ENCODE measurements at places on chromosomes 11 and 22.

DNA sequence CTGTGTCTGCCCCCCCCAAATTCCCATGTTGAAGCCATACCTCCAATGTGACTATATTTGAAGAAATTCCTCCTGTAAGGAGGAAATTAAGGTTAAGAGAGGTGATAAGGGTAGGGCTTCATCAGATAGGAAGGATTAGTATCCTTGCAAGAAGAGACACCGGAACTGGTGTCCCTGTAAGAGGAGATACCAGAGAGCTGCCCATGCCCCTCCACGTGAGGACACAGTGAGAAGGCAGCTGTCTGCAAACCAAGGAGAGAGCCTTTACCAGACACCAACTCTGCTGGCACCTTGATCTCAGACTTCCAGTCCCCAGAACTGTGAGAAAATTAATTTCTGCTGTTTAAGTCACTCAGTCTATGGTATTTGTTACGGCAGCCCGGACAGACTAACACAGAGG is 109.3 kb downstream of the ARFGAP2 start:
- DNase-seq = no peak

GRCh38 chr22:37802310-37803194 is 5.2 kb upstream of the GCAT start:
- no peak for DNase-seq

GRCh38 chr11:126890561-126890960 is 110.0 kb downstream of the KIRREL3 start:
- no peak for DNase-seq

- DNase-seq = peak; percentile 7
Measured at GRCh38 chr11:68962527-68963250, 18.1 kb downstream of the MRGPRD start.

GRCh38 chr11:12282676-12283075 is 94.7 kb upstream of the PARVA start:
- DNase-seq = no peak

GRCh38 chr11:19110295-19110694 is 6.7 kb upstream of the ZDHHC13 start:
- DNase-seq = no peak

DNA sequence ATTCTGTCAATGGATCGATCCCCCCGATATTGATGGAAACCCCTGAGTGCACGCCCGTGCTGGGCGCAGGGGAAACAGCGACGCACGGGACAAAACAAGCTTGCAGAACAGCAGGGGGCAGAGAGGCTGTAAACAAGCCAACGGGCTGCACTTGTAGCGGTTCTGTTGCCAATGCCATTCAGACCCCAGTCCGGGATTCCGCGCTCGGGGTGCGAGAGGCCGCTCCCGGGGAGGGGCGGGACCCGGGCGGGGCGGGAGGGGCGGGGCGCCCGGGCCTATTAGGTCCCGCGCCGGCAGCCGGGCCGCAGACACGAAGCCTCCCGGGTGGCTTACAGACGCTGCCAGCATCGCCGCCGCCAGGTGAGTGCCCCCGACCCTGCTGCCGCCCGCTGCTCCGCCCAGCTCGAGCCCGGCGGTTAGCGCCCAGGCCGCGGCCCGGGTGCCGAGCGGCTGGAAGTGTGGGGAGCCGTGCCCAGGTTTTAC is at the start of gene BIK:
TSS of gene BIK (plus strand) at position 307 of the 483 bp plus-strand sequence. CDS start 13,273 bp downstream, outside the sequence.
- no peak for DNase-seq

- DNase-seq = no peak
Measured at GRCh38 chr11:121996574-121996973, 119.4 kb downstream of the BLID start.

DNA sequence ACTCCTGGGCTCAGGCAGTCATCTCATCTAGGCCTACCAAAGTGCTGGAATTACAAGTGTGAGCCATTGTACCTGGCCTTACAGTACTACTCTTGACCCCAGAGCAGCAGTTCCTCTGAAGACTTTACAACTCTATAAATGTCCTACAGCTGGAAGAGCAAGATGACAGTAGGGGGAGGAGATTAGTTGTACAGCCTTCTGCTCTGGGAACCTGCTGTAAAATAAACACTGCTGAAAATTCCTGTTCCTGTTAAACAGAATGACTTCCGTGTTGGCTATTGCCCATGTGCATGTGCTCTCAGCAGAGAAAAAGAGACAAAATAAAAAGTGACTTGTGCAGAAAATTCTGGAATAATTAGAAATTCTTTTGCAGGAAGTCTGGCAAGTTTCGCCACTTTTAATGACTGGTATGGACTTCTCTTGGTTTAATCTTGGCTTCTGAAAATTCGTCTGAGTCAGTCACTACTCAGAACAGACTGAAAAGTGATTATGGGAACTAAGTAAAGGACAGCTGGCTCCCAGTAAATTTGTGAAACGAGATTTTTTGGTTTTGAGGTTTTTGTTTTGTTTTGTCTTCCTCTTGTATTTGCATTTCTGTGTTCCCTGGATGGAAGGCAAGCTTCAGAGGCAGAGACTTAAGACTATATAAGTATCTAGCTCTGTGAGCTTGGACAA is 955.7 kb downstream of the DLG2 start:
- no peak for DNase-seq

DNA sequence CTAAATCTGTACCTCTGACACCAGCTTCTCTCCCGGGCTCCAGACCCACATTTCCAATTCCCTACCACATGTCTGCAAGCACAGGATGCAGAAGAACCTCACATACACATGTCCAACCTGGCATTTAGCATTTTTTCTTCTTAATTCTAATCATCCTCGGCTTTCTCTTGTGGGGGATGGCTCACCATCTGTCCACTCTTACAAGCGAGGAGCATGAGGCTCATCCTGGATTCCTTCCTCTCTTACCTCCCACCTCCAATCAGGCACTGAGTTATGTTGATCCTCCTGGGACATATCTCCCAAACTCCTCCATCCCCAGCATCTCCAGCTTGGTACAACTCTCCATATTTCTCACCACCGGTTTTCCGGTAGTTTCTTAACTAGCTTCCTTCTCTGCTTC is 149.8 kb upstream of the LARGE1 start:
- DNase-seq = no peak

- no peak for DNase-seq
Measured at GRCh38 chr11:79089601-79090000, 351.2 kb downstream of the TENM4 start.

GRCh38 chr11:33257897-33258630 is 883 bp downstream of the HIPK3 start:
- DNase-seq = peak; percentile 27

- DNase-seq = peak; percentile 48
Measured at GRCh38 chr11:64000026-64000739, 13.9 kb downstream of the OTUB1 start.

- no peak for DNase-seq
Measured at GRCh38 chr22:19818324-19819207, 36.1 kb downstream of the GNB1L start.

DNA sequence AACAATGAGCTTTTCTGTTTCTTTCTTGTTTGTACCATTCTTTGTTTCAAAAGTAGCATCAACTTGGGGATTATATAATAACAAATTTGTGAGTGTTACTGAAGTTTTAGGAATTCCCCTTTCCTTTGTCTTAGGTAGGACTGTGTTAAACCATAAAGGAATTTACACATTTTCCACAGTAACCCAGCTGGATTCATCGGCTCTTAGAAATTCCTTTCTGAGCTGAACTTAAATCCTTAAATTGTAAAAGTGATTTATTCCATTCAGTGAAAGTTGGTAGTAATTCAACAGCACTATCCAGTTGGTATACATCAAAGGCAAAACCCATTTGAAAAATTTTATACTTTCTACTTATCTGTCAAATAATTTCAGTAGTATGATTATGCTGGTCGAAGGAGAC is 11.8 kb downstream of the EMSY start:
- DNase-seq = no peak

GRCh38 chr11:101727451-101727850 is 143.6 kb upstream of the TRPC6 start:
- no peak for DNase-seq

- DNase-seq = no peak
Measured at GRCh38 chr11:72218251-72218745, 1.7 kb downstream of the FOLR2 start.

- DNase-seq = no peak
Measured at GRCh38 chr11:13462311-13462900, 616 bp downstream of the BTBD10 start.

DNA sequence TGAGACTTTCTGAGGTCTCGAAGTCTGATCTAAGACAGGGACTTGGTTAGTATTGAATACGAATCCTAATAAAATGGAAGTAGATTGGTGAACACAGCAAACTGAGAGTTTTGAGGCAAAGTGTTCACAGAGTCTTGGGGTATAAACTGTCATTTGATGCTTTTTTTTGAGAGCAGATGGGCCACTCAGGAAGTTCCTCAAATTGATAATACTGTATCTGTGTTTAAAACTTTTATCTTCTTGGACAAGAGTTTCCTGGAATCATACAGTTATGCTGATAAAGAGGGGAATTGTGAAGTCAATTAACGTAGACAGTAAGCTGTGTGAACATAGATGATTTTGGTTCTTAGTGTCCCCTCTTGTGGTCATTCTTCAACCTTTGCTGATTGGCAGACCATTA is 80.0 kb upstream of the CLPB start:
- DNase-seq = no peak

DNA sequence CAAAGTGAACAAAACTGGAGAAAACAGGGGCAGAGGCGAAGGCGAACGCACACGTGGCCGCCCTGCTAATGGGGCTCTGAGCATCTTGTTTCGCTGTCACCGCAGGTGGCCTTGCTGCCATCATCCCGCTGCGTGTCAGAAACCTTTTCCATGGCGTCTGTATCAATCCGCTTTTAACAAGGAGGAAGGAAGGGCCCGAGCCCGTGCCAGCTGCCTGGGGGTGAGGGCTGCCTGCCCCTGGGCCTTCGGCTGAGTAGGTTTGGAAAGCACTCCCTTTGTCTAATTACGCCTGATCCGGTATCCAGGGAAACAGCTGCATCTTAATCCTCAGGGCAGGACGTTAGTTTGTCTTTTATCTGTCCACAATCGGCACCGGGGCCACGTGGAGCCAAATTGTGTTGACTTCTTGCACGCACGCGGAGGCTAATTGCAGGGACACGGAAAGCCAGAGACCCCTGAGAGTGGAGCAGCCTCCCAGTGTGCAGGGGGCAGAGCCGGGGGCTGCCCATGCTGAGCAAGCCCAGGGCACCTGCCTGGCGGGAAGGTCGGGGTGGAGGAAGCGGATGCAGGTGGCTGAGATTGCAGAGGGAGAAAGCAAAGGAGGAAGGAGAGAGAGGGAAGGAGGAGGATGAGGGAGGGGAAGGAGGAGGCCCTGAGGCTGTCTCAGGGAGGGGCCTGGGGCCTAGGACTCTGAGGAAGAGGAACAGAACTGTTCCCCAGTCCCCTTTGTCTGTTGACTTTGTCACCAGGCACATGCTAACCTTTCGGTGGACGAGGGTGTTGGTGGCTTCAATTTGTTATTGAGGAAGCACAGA is 19.2 kb upstream of the TH start:
- DNase-seq = no peak

GRCh38 chr11:70046089-70046488 is 32.0 kb upstream of the ANO1 start:
- DNase-seq = no peak

- DNase-seq = no peak
Measured at GRCh38 chr11:115580416-115580815, 76.2 kb upstream of the CADM1 start.

DNA sequence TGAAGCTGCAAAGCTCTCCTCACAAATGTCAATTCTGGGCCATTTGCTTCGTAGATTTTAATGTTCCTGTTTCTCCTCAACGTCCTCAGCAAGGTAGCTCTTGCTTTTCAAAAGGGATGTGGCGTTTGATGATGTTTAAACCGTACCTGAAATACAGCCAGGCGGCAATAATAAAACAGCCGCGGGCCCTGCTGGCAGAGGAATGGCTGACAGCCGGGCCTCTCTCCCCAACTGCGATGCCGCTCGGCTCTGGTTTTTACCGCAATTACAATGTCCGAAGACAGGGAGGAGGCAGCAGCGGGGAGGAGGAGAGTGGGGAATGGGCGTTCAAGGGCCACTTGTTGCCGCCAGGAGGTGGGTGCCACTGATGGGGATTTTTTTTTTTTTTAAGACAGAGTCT is 27.5 kb downstream of the MACROD1 start:
- no peak for DNase-seq

- no peak for DNase-seq
Measured at GRCh38 chr11:10659339-10660216, 34.0 kb downstream of the IRAG1 start.

- no peak for DNase-seq
Measured at GRCh38 chr11:44564166-44564565, 1.3 kb upstream of the CD82 start.

Data from stimulated activated CD4-positive, alpha-beta T cell treated with anti-CD3 and anti-CD28 coated beads, Interleukin-1b, Interleukin-23, amount 100 ng/mL, for 1 hour (primary cell).